ENCODE measurements at places on chromosomes 6 and 20.

- no peak for DNase-seq
Observed at GRCh38 chr6:125431971-125432370, 130.2 kb upstream of the HDDC2 start.

- DNase-seq, result no peak
Observed at GRCh38 chr20:50296450-50297375, 106.1 kb downstream of the CEBPB start.

DNA sequence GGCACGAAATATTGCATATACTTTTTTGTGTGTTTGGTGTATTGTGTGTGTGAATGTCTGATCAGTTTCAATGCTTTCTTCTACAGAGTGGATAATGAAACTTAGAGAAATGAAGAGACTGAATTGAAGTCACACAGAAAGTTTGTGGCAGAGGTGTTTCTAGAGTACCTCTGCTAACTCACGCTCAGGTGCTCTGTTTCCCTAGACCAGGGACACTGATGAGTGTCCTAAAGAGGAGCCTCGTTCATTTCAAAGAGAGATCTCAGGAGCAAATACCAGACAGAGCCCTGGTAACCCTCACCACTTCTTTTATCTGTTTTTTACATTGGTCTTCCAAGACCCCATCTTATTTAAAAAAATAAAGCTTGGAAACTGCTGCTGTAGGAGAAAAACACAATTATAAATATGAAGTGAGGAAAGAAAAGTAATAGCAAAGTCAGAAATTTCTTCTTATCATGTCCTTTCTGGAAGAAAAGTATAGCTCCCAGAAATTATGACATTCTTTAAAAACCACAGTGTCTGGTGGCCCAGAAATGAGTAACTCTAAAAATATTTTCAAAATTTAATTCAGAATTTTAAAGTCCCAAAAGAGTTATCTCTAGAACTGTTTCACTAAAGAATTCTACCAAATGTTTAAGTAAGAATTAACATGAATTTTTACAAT lies 720.6 kb downstream of the RFPL4B start:
- DNase-seq, result no peak

DNA sequence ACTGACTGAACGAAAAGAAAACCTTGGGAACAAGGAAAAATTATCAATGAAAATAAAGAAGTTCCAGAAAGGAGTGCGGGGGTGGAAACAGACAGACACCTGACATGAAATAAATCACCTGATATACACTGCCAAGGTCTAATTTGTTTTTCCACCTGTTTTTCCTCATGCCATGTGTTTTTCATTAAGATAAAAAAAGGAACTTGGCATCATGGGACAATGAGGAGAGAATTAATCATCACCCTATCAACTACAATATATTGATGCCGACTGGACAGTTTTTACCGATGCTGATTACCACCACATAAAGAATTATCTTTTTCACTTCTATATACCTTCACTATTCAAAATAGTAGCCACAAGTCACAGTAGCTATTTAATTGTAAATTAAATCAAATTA lies 233.2 kb downstream of the ARHGAP18 start:
- no peak for DNase-seq

DNA sequence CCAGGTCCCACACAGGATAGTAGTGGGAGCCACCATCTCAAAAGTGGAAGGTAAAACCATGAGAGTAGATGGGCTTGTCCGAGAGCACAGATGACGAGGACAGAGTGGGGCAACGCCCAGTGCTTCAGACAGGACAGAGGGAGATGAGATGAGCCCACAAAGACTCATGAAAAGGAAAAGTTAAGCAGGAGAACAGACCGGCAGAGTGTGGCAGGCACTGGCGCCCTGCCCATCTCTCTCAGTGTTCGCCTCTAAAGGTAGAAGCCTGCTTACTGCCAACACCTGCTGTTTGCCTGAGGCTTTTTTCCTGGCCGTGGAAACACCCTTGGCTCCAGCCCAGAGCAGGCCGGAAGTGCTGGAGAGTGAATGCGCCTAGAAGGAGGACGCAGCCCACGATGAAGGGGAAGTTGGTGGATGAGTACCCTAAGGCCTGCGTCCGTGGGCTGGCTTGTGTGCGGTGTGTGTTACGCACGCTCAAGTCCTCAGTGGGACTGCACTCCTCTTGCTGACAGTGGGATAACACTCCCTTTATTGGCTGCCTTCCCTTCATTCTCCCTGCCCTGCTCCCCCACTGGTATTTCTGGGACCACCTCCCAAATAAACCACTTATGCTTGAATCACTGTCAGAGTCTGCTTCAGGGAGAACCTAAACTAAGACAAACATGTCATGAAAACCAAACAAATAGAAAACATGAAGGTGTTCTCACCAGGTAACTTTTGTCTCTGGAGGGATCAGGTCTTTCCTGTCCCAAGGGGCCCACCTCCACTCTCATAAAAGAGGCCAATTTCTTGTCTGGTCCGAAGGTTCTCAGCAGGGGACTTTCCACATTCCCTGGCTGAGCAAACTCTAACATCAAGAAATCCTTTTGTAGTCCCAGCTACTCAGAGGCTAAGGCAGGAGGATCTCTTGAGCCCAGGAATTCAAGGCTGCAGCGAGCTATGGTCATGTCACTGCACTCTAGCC lies 9.1 kb upstream of the FOXP4 start:
- DNase-seq, result no peak

DNA sequence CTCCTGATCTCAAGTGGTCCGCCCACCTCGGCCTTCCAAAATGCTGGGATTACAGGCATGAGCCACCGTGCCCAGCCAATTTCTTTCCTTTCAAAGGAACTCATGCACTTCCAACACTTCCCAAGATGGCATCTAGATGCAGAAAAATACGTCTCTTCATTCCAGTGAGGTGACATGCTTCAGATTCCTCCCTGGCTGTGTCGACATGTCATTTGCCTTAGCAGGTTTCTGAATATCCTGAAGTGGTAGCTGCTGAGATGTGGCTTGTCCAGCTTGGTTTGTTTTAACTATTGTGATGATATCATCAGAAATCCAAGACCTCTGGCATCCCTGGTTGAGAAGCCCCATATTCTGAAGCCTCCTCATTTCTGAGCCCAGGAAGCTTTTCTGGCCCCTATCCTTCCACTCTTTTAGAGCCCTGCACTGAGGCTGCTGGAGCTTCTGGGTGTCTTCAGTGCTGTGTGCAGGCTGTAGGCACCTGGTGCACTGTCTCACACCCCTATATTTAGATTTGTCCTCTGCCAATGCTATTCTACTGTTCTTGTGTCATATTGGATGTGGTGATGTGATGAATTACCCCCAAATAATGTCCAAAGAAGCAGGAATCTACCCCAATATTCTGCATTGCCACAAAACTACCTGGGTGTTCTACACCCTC lies 73.3 kb upstream of the E2F3 start:
- DNase-seq, result no peak

DNA sequence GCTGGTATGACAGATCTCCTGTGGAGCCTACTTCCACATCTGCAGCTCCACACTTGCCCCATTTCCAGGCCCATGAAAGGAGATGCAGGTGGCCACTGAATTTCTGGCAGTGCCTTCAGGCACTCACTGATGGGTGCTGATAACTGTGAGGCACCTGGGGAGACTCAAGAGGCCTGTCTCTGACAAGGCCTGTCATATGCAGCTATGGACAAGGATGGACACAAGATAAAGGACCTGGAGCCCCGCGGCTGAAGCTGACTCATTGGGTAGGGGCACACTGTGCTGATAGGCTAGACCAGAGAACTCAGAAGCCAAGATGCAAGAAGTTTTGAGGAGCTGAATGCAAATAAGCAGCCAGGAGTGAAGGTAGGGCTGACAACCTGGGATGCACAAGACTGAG lies 81.0 kb upstream of the LRFN2 start:
- no peak for DNase-seq

- no peak for DNase-seq
Observed at GRCh38 chr6:145813285-145814034, 1.1 kb downstream of the FBXO30 start.

- no peak for DNase-seq
Observed at GRCh38 chr6:119231394-119231793, 118.2 kb downstream of the MAN1A1 start.

DNA sequence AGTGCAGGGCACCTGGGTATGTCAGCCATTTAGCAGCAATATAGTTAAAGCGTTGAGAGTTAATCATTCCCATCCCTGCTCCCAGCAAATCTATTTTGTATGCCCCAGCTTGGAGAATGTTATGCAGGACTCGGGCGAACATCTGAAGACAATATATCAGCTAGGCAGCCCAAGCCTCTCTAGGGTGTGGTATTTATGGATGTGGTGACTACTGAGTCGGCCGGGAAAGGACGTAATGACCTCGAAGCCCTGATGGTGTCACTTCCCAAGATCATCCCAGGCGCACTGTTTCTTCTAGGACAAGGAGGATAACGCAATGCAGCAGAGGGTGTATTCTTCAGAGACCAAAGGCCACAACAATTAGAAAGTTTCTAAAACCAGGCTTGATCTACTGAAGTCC lies 63.6 kb upstream of the FAM184A start:
- no peak for DNase-seq

- no peak for DNase-seq
Observed at GRCh38 chr20:40563296-40563950, 125.6 kb downstream of the MAFB start.

- no peak for DNase-seq
Observed at GRCh38 chr20:61480158-61480825, 228.2 kb downstream of the CDH4 start.

DNA sequence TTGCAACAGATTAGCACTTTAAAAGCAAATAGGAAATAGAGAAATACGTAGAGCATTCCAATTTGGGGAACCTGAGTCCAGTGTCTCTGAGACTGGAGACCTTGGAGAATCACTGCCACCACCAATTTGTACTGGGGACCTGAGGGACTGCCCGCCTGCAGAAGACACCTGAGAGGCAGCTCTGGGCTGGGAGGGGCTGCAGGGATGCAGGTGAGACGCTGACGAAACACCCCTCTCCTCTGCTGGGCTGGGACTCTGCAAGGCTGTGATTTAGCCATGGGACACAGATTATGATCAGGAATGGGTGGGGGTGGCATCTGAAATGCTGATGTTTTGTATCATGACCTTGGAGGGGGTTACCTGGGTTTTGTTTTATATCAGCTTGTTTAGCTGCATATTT lies 7.0 kb upstream of the APMAP start:
- DNase-seq, result no peak

DNA sequence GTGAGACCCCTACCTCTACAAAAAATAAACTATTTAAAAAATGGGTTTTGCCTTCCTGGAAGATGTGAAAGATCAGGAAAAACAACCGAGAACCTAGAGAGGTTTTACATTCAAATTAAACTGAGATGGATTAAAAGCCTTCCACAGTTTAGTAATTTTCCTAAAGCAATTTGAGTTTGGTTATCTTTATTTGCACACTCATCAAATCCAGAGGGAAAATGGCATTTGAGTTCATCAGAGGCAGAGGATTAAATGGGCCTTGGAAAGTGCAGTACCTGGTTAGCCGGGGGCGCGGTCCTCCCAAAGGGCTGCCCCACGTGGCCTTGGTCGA lies 157.0 kb upstream of the INSM1 start:
- DNase-seq, result no peak

DNA sequence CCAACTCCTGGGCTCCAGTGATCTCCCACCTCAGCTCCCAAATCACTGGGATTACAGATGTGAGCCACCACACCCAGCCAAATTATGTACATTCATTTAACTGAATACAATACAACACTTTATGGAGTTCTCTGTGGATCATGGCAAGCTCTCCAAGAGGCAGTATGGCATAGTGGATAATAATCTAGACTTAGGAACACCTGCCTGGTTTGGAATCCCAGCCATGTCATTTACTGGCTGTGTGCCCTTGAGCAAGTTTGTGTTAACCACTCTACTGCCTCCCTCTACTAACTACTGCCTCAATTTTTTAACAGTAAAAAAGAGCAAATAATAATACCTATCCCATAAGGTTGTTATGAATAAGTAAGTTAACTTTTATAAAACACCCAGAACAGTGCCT lies 1.9 kb upstream of the ETV7 start:
- no peak for DNase-seq

DNA sequence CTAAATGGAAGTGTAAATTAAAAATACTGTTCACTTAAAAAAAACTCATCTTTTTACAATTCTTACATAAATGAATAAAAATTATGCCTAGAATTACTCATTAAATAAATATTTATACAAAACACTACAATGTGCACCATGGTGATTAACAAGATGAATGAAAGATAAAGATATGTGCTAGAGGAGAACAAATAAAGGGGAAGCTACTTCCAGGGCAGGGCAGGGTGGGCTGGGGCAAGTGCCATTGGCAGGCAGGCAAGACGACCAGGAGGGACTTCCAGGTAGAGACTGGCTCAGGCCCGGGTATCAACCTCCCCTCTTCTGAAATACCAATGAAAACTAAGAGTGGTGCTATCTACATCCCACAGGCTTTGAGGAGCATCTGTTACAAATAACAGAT lies 20.4 kb downstream of the PREP start:
- no peak for DNase-seq

GRCh38 chr20:10963717-10964266 lies 290.0 kb upstream of the JAG1 start:
- no peak for DNase-seq

GRCh38 chr6:153539602-153540001 lies 408.5 kb upstream of the RGS17 start:
- DNase-seq, result no peak

DNA sequence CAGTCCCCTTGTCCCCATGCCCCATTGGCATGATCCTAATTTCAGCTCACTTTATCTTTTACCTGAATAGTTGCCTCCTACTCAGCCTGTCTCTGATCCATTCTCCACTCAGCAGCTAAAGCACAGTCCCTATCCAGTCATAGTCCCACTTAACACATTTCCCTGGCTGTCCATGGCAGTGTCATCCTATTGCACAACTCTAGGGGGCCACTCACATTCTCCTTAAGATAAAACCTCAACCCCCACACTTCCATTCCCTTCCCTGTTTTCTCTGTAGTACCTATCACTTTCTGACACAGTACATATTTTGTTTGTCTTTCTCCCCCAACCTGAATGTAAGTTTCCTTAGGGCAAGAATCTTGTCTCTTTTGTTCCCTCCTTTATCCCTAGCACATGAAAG lies 220.9 kb upstream of the PLN start:
- no peak for DNase-seq
